ENCODE measurements at places on chromosomes 5 and 9. TPM values are rescaled to one million over a fixed set of nuclear protein-coding genes. Genes with fewer than 3 reads are reported as not detected.
A peak's percentile ranks its signal among the peaks of the same experiment; 100 is the strongest.

CRAT gene
- 69.3 TPM for total RNA-seq

DNA sequence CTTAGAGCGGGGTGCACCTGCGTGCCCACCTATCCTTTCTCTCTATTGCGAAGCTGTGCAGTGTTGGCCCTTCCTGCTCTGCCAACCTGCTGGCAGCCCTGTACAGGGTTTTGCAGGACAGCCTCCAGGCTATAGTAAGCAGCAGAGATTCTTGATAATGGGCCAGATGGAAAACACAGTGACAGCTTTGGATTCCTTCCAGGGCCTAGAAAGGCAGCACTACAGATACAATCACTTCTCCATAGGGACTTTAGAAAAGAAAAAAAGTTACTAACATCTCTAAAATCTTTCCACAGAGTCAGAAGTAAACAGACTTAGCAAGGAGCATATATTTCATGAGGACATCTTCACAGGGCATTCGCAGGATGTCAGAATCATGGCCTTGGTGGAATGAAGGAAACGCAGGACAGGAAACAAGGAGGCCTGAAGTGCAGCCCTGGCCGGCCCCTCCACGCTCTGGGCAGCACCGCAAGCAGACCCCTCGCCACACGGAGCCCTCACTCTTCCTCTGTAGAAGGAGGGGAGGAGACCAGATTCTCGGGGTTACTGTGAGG lies 172.1 kb upstream of the GAS1 start:
- H3K36me3 ChIP-seq: no peaks in the 10 kb centered on the region
- H3K4me1 ChIP-seq: peaks cover 23% of the 10 kb centered on the region
- no peaks in the 10 kb centered on the region for H3K27me3 ChIP-seq
- no peak overlapping the region for H3K4me3 ChIP-seq
- peak; percentile 54 for DNase-seq

PCDHB16 gene
- 2.2 TPM for total RNA-seq

DNA sequence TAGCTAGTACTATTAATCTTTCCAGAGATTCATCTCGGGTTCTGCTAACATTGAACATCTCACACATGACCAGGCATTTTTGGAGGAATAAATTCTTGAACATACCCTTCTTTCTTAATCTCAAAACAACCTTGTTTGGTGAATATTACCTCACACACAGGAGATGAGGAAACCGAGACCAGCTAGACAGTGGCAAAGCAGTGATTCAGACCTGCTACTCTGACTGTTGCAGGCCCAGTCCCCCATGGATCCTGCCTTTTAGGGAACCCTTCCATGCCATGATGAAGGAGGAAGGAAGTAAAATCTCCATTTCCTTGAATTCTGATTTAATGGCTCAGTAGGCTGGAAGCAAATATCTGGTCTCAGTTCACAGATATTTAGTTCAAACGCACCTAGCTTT lies 2.6 kb downstream of the PCSK5 start:
- peak overlapping the region; percentile 93 for H3K4me3 ChIP-seq
- no peak overlapping the region for H3K27ac ChIP-seq
- no peak for DNase-seq
- no peaks in the 10 kb centered on the region for H3K4me1 ChIP-seq

KIF4B gene
- not detected for total RNA-seq

DNA sequence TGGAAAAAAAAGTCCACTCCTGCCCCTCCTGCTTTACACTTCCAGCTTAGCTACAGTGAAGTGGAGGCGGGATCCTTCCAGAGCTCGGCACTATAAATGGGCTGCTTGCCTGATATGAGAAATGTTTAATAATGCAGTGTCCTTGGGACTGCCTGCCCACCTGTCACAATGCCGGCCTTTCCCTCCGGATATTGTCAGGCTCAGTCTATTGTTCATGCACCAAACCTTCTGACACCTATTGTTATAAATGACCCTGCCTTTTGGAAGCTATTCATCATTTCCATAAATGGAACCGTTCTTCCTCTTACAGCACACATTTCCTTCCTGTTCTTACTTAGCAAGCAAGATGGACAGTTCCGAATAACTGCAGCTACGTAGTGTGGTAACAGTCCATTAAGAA lies 146.3 kb downstream of the DMAC1 start:
- DNase-seq: peak; percentile 32
- peaks cover 20% of the 10 kb centered on the region for H3K4me1 ChIP-seq
- H3K27me3 ChIP-seq: no peaks in the 10 kb centered on the region
